Stimulated activated CD8-positive, alpha-beta memory T cell treated with anti-CD3 and anti-CD28 coated beads, Interleukin-4, amount 100 ng/mL, for 1 hour (primary cell): ENCODE measurements at places on chromosomes 7 and 10.

- DNase-seq: no peak
Measured at GRCh38 chr10:11083051-11083450, 65.4 kb downstream of the CELF2 start.

GRCh38 chr10:32882076-32882475 is 76.0 kb downstream of the ITGB1 start:
- no peak for DNase-seq

DNA sequence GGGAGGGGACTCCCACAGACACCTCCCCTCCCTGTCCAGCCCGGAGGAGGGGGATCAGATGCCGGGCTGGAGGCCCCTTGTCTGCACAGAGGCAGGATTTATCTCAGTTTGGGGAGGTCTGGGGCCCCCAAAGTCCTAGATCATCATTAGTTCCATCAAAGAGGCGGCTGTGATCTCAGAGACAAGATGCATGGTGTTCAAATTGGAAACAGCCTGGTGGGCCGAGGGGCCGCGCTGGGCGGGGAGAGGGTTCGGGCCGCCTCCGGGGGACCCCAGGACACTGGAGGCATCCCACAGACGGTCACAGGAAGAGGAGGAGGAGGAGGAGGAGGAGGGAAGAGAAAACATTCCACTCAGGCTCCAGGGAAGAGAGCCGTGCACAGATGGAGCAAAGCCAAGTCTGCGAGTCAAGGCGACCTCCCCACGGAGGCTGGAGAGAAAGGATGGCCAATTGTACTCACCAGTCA is 69.5 kb upstream of the CUX1 start:
- DNase-seq: no peak

DNA sequence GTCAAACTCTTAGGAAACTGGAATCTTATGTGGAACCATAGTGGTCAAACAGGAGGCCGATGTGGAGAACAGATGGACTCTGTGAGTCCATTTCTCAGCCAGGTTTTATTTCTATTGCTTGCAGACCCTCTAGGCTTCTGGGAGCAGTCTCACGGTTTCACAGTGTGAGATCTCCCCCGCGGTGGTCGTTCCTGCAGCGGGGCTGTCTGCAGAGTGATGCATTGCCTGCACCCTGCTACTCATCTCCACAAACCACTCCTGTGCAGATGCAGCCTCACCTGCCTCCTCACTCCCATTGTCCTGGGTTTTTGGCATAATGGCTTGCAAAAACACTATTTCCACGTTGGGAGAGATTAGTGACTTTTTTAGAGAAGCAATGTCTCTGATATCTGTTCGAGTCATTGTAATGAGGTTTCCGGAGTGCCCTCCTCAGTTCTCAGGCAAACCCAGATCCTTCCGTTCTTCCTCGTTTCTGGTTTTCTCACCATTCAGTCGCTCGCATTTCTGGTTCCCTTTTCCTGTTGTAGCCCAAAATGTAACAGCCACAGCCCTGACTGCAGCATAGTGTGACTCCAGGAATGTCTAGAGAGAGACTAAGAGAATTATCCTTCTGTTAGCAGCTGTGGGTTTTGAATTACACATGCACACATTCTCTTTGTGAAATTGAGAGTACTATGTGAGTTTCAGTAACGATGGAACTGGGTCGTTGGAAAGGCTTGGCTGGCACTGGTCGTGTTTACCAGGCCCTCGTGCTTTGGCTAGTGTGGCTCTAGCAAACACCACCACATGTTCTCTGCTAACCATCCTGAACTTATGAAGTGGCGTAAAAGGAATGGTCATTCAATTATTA is 30.2 kb downstream of the ACADSB start:
- no peak for DNase-seq

DNA sequence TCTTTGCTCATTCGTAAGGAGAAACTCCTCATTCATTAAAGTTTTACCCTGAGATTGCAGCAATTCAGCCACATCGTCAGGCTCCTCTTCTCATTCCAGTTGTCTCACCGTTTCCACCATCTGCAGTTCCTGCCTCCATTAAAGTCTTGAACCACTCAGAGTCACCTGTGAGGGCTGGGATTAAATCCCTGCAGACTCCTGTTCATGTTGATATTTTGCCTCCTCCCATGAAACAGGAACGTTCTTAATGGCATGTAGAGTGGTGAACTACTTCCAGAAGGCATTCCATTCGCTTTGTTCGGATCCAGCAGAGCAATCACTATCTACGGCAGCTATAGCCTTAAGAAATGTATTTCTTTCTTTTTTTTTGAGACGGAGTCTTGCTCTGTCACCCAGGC is 96.5 kb upstream of the FAM20C start:
- DNase-seq: no peak

DNA sequence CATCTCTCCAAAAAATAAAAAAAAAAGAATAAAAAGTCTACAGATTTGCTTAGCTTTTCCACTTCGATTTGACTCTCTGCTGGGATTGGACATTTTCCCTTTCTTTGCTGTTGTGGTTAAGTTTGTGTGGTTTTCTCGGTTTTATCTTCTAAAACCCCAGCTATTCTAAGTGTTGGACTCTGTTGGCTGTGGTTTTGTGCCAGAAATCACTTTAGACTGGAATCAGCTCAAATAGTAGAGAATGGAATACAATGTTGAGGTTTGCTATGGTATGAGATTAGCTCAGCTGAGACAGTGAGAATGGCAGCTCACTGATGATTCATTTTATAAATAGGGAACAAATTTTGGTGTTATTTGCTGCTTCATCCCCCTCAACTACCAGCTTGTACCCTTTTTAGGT is 116.0 kb downstream of the BUB3 start:
- no peak for DNase-seq

DNA sequence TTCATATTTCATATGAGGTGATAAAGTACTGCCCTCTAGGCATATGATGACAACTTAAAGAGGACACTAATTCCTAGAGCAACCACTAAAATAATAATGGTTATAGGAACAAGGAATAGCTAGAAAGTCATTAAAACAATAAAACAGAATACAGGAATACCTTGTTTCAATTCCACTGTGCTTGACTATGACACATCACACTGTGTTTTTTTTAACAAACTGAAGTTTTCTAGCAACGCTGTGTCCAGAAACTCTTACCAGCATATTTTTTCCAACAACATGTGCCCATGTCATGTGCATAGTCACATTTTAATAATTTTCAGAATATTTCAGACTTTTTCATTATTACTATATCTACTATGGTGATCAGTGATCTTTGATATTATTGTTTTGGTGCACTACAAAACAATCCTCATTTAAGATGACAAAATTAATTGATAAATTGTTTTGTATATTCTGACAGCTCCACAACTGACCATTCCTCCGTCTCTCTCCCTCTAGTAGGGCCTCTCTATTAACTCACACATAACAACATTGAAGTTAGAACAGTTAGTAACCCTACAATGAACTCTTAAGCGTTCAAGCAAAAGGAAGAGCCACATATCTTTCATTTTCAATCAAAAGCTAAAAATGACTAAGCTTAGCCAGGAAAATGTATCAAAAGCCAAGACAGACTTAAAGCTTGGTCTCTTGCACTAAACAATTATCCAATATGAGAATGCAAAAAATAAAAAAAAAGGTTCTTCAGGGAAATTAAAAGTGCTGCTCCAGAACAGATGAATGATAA is 85.8 kb downstream of the SNX13 start:
- no peak for DNase-seq

DNA sequence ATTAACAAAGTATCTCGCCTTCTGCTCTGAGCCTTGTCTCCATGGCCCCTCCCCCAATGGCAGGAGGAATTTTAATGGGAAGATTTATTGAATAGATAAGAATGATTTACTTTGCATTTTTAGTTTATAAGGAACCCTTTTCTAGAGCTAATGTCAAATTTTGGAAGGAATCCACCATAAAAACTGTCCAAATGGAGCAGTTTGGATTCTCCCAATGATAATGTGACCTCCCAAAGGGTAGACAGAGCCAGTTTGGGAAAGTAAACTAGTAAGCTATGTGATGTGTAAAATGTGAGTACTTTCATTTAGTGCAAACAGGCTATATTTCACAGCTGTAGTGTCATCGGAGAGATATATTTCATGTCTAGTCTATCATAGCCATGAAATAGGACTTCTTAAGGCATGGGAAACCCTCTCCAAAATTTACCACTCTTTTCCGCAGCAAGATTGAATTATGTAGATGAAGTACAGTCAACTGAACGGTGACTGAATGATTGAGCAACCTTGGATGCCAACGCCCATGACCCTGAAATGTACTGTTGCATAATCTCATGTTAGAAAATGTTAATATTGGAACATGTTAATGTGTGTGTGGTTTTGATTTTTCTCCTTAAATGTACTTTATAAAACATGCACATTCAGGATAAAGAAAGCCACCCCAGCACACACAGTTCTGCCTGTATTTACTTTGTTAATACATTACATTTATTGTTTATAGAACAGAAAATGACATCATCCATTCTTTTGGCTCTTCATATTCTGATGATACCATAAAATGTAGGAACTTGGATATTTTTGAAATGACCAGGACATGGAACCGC is 140.6 kb downstream of the NRP1 start:
- DNase-seq: no peak

DNA sequence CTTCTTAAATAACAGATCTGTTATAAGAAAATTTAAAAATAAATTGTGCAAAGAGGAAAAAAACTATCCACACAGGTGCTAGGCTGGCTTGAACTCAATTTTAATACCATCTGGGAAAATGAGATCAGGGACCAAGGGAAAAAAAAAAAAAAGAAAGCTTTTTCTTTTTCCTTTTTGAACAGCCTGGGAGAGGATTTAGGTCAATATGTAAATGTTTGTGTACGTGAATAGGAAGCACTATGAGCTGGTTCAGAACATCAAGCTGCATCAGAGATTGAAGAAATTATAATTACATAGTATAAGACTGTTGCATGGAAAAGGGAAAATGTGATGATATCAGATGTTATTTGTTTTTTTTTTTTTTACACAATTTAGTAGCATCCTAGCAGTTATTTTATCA is 548.0 kb downstream of the ARL4A start:
- no peak for DNase-seq

- DNase-seq: no peak
Measured at GRCh38 chr10:48603421-48604038, 1.3 kb downstream of the ARHGAP22 start.

DNA sequence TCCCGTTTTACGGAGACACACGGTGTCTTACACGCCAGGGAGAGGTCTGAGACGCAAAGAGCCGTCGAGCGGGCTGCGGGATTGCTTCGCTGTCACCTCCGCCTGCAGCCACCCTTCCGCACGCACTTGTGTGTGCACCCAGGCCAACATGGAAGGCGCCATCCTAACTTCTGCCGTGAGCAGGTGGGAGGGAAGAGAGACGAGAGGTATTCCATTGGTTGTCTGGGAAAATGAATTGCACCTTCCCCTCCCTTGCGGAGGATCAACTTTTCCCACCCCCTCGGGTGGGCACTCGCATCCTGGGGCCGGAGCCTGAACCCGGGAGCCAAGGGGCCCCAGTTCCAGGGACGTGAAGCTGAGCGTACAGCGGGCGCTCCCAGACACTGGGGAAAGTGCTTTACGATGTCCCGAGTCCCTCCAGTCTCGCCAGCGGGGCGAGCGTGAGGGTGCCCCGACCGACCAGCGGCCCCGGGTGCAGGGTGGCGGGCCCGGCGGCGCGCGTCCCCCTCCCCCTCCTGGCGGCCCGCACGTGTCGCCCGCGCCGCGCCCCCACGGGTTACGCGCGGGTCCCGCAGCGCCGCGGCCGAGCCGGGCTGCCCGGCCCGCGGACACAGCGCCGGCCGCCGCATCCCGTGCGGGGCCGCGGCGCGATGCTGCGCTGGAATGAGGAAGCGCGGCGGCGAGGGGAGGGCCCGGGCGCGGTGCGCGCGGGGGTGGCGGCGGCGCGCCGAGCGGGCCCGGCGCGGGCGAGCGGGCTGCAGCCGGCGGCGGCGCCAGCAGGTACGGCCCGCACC is 984 bp upstream of the IKZF1 start:
- DNase-seq: no peak

- no peak for DNase-seq
Measured at GRCh38 chr10:14374745-14375445, 44.2 kb upstream of the FRMD4A start.
